ENCODE measurements at places on chromosomes 1 and 21. TPM values are rescaled to one million over a fixed set of nuclear protein-coding genes. Genes with fewer than 3 reads are reported as not detected.
A peak's percentile ranks its signal among the peaks of the same experiment; 100 is the strongest.

WDTC1 gene
- total RNA-seq: 43.7 TPM

TNFSF4 gene
- not detected for total RNA-seq

PTBP2 gene
- 36.6 TPM for total RNA-seq

ITLN1 gene
- total RNA-seq: not detected

MYCL gene
- total RNA-seq: 16.4 TPM

ACOT11 gene
- total RNA-seq: 75.6 TPM

NENF gene
- total RNA-seq: 33.7 TPM

HAPLN2 gene
- 0.55 TPM for total RNA-seq

CCDC28B gene
- total RNA-seq: 2.7 TPM

LAMC1 gene
- 77.7 TPM for total RNA-seq

AUNIP gene
- total RNA-seq: not detected

BEND5 gene
- total RNA-seq: not detected

DNA sequence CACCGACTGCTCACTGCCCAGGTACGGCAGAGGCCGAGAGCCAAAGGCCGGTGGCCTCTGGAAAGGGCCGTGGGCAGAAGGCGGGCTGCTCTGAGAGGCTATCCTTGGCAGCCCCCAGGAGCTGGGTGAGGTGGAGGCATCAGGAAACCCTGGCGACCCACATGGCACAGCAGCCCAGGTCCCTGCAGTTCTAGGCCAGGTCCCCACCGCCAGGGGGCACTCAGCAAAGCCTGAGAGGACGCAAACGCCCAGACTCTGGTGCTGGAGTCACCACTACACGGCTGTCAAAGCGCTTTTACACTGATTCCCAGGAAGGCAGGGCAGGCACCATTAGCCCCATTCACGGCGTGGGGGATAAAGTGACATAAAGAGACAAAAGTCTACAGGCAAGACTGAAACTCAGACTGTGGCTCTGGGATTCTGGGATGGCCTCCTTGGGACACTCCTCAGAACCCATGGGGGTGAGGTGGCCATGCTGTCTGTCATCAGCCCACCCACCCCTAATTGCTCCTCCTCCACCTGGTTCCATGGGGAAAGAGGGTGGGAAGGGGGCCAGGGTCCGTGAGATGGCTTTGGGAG, 4.9 kb downstream of the PLEKHG5 start:
- H3K27ac ChIP-seq: no peak overlapping the region
- peaks cover 44% of the 10 kb centered on the region for H3K4me1 ChIP-seq
- no peak overlapping the region for H3K4me3 ChIP-seq
- no peaks in the 10 kb centered on the region for H3K36me3 ChIP-seq

- H3K36me3 ChIP-seq: no peaks in the 10 kb centered on the region
- DNase-seq: peak; percentile 57
- no peaks in the 10 kb centered on the region for H3K27me3 ChIP-seq
- no peak overlapping the region for H3K27ac ChIP-seq
Measured at GRCh38 chr1:151970626-151971025, 23.0 kb downstream of the S100A10 start.

DNA sequence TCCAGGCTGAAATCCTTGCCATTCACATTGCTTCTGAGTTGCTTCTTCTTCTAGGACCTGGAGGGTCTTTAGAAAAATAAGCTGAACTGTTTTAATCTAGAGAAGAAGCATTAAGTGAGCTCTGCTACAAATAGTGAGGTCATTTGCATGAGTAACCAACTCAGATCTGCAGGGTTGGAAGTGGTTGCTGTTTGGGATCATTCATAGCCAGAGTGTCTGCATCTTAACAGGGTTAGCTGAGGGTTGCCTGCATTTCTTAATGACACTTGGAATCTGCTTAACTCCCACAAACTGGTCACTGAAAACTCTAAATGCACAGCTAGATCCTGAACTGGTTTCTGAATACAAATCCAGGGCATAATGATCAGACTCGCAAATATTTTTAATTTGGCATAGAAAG, 9.9 kb downstream of the CNIH3 start:
- no peak overlapping the region for H3K4me3 ChIP-seq
- H3K36me3 ChIP-seq: no peaks in the 10 kb centered on the region
- no peak overlapping the region for H3K27ac ChIP-seq
- H3K27me3 ChIP-seq: no peaks in the 10 kb centered on the region
- peaks cover 2% of the 10 kb centered on the region for H3K4me1 ChIP-seq

DNA sequence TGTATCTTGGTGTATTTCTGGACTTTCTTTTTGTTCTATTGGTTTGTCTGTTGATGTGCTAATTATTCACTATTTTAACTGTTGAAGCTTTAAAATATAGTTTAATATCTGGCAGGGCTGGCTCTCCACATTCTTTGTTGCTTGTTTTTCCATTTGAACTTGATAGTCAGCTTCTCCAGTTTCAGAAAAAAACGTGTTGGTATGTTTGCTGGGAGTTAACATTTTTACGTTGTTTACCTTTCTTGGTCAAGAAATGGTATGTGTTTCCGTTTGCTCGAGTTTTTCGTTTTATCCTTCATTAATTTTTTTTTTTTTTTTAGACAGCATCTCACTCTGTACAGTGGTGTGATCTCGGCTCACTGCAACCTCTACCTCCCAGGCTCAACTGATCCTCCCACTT, 16.9 kb upstream of the ZBTB40 start:
- no peaks in the 10 kb centered on the region for H3K36me3 ChIP-seq
- no peak overlapping the region for H3K27ac ChIP-seq
- H3K27me3 ChIP-seq: peaks cover 17% of the 10 kb centered on the region
- no peak overlapping the region for H3K4me3 ChIP-seq
- no peaks in the 10 kb centered on the region for H3K4me1 ChIP-seq

GRCh38 chr1:158952416-158952815, 21.1 kb downstream of the PYHIN1 start:
- no peaks in the 10 kb centered on the region for H3K4me1 ChIP-seq
- DNase-seq: no peak
- no peak overlapping the region for H3K27ac ChIP-seq
- no peak overlapping the region for H3K4me3 ChIP-seq

GRCh38 chr21:42463861-42464515, 32.0 kb downstream of the RSPH1 start:
- peak overlapping the region; percentile 82 for H3K27ac ChIP-seq
- DNase-seq: peak; percentile 65
- no peaks in the 10 kb centered on the region for H3K27me3 ChIP-seq
- H3K4me1 ChIP-seq: peaks cover 32% of the 10 kb centered on the region
- H3K36me3 ChIP-seq: no peaks in the 10 kb centered on the region
- H3K4me3 ChIP-seq: no peak overlapping the region

- peaks cover 8% of the 10 kb centered on the region for H3K4me1 ChIP-seq
- no peaks in the 10 kb centered on the region for H3K36me3 ChIP-seq
- peak; percentile 48 for DNase-seq
- H3K27me3 ChIP-seq: no peaks in the 10 kb centered on the region
- no peak overlapping the region for H3K27ac ChIP-seq
Measured at GRCh38 chr1:27132624-27133023, 22.3 kb downstream of the SLC9A1 start.

GRCh38 chr1:15703562-15703961, 19.4 kb downstream of the PLEKHM2 start:
- H3K27me3 ChIP-seq: no peaks in the 10 kb centered on the region
- peak; percentile 49 for DNase-seq
- no peaks in the 10 kb centered on the region for H3K36me3 ChIP-seq
- H3K4me3 ChIP-seq: peak overlapping the region; percentile 8

DNA sequence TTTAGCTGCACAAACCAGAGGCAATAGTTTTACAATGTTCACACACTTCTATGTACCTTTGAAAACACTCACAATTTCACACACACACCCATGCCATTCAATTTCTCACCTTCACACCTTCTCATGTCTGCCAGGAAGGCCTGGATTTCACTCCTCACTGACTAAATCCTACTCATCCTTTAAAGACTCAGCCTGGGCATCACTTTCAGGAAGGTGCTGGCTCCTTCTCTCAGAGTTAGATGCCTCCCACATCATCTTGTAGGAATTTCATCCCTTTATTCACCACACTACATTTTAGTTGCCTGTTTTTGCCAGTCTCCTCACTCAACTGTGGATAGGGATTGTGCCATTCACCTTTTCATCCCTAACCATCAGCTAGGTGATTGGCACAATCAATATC, 2.3 kb downstream of the IL20 start:
- H3K4me3 ChIP-seq: no peak overlapping the region
- H3K36me3 ChIP-seq: no peaks in the 10 kb centered on the region
- no peak for DNase-seq
- H3K27ac ChIP-seq: no peak overlapping the region
- no peaks in the 10 kb centered on the region for H3K4me1 ChIP-seq

DNA sequence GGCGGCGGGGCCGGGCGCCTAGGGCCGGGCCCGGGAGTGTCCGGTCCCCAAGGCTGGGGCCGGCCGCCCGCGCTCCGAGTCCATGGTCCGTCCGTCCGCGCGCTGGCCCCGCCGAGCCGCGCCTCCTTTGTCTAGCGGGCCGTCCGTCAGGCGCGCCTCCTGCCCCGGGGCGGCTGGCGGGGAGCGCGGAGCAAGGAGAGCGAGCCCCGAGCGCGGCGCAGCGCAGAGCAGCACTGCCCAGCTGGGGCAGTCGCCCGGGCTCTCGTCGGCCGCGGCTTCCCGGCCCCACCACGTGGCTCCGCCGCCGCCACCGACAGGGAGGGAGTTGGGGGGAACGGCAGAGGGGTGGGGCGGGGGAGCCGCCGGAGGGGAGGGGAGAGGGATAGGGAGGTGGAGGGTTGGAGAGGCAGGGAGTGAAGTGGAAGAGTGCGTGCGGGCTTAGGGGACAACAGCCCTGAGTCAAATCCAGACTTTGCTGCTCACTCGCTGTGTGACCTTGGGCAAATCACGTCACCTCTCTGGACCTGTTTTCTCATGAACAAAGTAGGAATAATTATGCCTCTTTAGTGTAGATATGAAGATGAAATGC, at the start of gene NKAIN1:
Gene NKAIN1, minus strand, starts transcription at position 235 of the 589 bp plus-strand sequence. CDS start 340 bp downstream, outside the sequence.
- H3K4me3 ChIP-seq: no peak within 1 kb of the TSS
- H3K36me3 ChIP-seq: no peaks in the 10 kb centered on the region
- peaks cover 71% of the 10 kb centered on the region for H3K27me3 ChIP-seq
- no peak for DNase-seq

GRCh38 chr1:23251812-23252211, 34.5 kb upstream of the HTR1D start:
- no peak for DNase-seq
- H3K4me1 ChIP-seq: no peaks in the 10 kb centered on the region
- no peaks in the 10 kb centered on the region for H3K27me3 ChIP-seq
- no peak overlapping the region for H3K4me3 ChIP-seq
- H3K27ac ChIP-seq: no peak overlapping the region

- no peaks in the 10 kb centered on the region for H3K36me3 ChIP-seq
- no peaks in the 10 kb centered on the region for H3K4me1 ChIP-seq
- no peak overlapping the region for H3K27ac ChIP-seq
- H3K27me3 ChIP-seq: no peaks in the 10 kb centered on the region
- no peak for DNase-seq
Measured at GRCh38 chr1:83097715-83098114, 901.2 kb downstream of the TTLL7 start.

DNA sequence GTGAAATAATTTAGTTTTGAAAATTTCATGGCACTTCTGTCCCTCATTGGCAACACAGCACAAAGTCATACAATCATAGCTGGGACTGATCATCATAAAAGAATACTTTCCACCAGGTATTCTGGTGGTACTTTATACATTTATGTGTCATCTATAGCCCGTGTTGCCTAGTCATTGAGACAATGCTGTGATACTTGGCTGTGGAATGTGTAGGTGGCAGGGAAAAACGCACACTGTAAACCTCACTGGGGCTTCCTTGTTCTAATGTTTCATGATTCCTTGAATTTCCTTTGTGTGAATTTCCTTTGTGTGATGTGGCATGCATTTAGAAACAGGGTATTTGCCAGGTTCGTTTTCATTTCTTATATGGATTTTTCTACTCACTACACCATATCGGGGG, 118.3 kb downstream of the FMN2 start:
- DNase-seq: no peak
- H3K27ac ChIP-seq: no peak overlapping the region
- H3K4me1 ChIP-seq: no peaks in the 10 kb centered on the region
- no peaks in the 10 kb centered on the region for H3K27me3 ChIP-seq
- H3K4me3 ChIP-seq: no peak overlapping the region
- H3K36me3 ChIP-seq: no peaks in the 10 kb centered on the region

- H3K27me3 ChIP-seq: no peaks in the 10 kb centered on the region
- DNase-seq: no peak
- H3K4me1 ChIP-seq: no peaks in the 10 kb centered on the region
- H3K36me3 ChIP-seq: no peaks in the 10 kb centered on the region
- no peak overlapping the region for H3K4me3 ChIP-seq
- no peak overlapping the region for H3K27ac ChIP-seq
Measured at GRCh38 chr1:15035236-15035635, 118.3 kb upstream of the TMEM51 start.

- H3K4me3 ChIP-seq: no peak overlapping the region
- H3K4me1 ChIP-seq: no peaks in the 10 kb centered on the region
- H3K27me3 ChIP-seq: no peaks in the 10 kb centered on the region
- H3K36me3 ChIP-seq: no peaks in the 10 kb centered on the region
Measured at GRCh38 chr1:74689621-74690363, 16.2 kb upstream of the ERICH3 start.

DNA sequence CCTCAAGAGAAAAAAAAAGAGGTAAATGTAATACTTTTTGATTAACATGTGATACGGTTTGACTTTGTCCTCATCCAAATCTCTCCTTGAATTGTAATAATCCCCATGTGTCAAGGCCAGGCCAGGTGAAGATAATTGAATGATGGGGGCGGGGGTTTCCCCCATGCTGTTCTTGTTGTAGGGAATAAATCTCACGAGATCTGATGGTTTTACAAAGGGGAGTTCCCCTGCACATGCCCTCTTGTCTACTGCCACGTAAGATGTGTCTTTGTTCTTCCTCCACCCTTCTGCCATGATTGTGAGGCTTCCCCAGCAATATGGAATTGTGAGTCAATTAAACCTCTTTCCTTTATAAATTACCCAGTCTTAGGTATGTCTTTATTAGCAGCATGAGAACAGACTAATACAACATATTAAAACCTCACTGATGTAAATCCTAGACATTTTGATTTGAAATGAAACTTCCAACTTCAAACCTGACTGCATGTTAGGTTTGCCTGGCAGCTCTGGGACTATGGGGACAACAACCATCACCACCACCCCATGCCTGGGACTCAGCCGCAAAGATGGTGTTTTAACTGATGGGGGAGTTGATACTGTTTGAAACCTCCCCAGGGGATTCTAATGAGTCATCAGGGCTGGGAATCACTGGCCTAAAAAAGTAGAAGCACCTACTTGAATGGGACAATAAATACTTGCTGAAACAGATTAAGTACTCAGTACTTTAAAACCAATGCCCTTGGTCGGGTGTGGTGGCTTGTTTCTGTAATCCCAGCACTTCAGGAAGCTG, 32.8 kb upstream of the BACH1 start:
- no peaks in the 10 kb centered on the region for H3K27me3 ChIP-seq
- no peak overlapping the region for H3K27ac ChIP-seq
- H3K4me1 ChIP-seq: no peaks in the 10 kb centered on the region
- H3K4me3 ChIP-seq: no peak overlapping the region

- no peak overlapping the region for H3K27ac ChIP-seq
- no peaks in the 10 kb centered on the region for H3K27me3 ChIP-seq
- no peaks in the 10 kb centered on the region for H3K4me1 ChIP-seq
- DNase-seq: no peak
- no peaks in the 10 kb centered on the region for H3K36me3 ChIP-seq
Measured at GRCh38 chr1:54132495-54132894, 20.3 kb downstream of the CDCP2 start.

Data from transverse colon (tissue), 4 donors.